Activated T-cell treated with anti-CD3 and anti-CD28 coated beads, Interleukin-2, amount 50 U/mL, for 24 hours (primary cell): ENCODE measurements at places on chromosomes 7 and 10.

DNA sequence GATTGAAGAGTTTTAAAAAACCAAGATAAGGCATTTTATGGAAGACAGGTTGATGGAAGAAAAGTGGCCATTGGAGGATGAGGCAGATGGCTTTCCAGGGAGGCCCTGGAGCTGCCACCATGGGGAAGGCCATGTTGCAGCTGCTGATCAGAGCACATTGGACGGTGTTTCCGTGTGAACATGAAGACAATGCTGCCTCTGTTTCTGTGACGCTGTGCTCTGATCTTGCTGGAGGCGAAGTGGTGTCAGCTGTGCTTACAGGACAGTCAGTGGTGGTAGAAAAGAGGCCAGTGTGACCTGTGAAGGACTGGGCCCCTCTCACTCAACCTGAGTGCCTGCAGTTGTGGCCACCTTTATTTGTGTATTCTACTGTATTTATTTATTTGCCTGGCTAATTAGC is 132.9 kb downstream of the FAM204A start:
- DNase-seq: no peak

- DNase-seq: no peak
Measured at GRCh38 chr7:44280636-44280992, 44.8 kb downstream of the CAMK2B start.

DNA sequence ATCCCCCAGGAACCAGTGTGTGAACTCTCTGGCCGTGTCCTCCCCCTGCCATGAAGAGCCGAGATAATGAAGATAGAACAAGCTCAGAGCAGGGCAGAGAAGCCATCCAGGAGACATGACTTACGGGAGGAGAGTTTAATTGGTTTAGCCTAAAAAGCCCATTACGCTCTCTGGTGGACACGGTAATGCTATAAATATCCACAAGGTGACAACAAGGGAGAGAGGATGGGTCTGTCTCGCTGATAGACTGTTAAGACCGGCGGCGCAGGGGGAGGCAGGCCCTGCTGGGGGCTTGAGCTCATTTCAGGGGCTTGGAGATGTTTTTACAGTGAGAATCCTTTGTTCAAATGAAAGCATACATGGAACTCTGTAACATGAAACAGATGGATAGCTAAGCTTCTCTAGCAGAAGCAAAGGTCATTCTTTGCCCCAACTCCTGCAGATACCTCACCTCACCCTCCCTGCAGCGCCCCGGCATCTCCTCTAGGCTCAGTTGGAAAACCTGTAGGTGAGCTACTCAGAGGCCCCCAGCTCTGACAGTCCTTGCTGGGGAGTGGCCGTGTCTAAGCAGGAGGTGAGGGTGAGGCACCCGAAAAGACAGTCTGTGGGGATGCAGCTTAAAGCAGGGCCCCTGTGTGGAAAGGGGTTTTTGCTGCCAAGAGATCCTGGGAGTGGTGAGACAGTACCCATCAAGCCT is 40.8 kb upstream of the LOXL4 start:
- no peak for DNase-seq

- DNase-seq: no peak
Measured at GRCh38 chr10:71850021-71850742, 869 bp downstream of the PSAP start.

DNA sequence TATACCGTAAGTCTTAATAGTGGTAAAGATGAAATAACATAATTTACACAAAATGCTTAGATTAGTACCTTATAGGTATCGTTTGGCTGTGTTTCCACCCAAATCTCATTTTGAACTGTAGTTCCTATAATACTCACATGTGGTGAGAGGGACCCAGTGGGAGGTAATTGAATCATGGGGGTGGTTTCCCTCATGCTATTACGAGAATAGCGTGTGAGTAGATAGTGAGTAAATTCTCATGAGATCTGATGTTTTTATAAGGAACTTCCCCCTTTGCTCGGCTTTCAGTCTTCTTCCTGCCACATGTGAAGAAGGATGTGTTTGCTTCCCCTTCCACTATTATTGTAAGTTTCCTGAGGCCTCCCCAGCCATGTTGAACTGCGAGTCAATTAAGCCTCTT is 426.3 kb upstream of the POT1 start:
- no peak for DNase-seq

DNA sequence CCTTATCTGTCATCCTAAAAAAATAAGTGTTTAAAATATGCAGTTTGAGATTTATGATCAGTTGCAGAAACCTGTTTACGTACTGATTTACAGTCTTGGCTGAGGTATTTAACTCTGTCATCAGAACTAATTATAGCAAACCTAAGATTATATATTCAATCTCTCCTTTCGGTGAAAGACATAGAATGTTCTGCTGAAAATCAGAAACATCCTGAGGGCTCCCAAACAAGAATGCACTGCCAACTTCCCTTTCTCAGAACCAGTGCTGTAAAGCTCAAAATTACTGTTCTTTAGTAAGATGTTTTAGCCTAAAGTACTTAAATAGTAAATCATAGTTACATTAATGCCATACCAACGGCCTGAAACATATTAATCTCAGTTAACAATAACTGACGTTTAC is 34.3 kb downstream of the FAM204A start:
- DNase-seq: no peak

DNA sequence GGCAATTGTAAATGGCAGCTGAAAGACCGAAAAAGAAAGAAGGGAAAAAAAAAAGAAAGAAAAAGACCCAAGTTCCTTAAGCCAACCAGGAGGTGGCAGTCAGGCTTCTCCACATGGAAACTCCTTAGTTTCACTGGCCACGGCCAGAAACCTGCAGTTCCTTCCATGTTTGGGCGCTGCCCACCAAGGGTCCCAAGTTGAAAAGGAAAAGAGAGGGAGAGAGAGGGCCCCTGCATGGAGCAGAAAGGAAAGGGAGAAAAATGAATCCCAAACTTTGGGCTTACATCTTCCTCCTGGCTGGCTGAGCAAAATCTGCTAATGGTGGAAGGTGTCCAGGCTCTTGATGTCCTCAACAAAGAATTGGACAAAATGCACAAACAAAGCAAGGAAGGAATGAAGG is 31.8 kb upstream of the ABCA13 start:
- no peak for DNase-seq

GRCh38 chr10:92278996-92279696 is 11.7 kb downstream of the CPEB3 start:
- no peak for DNase-seq

GRCh38 chr7:139044813-139045794 is 9.3 kb upstream of the ZC3HAV1L start:
- DNase-seq: no peak

GRCh38 chr7:141225916-141226618 is 152.2 kb downstream of the TMEM178B start:
- DNase-seq: no peak

- no peak for DNase-seq
Measured at GRCh38 chr7:104198673-104199278, 9.0 kb downstream of the ORC5 start.

DNA sequence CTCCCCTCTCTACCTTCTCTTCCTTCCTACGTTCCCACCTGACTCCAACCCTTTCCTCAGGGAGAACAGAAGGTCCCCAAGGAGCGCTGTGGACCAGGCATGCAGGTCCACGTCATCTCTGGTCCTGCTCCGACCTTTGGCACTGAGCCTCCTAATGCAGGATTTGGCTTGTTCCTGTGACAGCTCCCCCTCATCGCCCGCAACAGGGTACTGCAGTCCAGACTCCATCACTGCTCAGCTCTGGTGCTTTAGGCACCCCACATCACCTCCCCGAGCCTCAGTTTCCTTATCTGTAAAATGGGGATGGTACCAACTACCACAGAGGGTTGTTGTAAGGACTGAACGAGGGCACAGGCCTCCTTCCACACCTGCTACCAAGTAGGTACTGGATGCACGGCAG is 54.6 kb downstream of the FHIP2A start:
- DNase-seq: no peak

- DNase-seq: no peak
Measured at GRCh38 chr10:28332726-28333125, 29.9 kb upstream of the MPP7 start.

- DNase-seq: no peak
Measured at GRCh38 chr7:66167773-66168387, 37.3 kb upstream of the TPST1 start.

DNA sequence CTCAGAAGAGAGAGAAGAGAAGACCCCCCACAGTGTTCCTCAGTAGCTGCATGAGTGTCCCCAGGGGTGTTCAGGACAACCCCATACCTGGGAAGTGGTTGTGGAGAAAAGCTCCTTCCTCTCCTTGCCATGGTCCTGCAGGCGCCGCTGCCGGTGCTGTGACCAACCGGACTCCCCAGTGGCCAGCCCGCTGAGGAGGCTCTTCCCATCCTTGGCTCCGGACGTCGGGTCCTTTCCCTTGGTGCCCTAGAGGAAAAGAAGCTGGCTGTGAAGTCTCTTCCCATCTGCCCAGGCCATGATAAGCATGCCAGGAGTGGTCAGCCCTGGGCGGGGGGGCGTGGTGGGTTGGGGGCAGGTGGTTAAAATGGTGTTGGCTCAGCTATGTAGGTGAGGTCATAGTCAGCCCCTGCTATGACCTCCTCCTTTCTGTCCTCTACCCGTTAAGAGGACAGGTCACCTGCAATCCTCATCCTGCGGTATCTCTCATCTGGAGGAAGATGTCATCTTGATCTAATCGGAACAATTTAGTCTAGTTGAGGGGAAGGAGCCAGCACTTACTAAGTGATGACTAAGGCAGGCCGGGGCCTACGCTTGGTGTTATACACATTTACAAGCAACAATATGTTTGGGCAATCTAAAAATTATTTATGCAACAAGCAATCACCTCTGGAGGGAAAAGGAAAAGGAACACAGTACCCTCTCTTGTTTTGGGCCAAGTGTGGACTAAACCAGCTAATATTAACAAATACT is 13.2 kb downstream of the WDR91 start:
- DNase-seq: no peak

DNA sequence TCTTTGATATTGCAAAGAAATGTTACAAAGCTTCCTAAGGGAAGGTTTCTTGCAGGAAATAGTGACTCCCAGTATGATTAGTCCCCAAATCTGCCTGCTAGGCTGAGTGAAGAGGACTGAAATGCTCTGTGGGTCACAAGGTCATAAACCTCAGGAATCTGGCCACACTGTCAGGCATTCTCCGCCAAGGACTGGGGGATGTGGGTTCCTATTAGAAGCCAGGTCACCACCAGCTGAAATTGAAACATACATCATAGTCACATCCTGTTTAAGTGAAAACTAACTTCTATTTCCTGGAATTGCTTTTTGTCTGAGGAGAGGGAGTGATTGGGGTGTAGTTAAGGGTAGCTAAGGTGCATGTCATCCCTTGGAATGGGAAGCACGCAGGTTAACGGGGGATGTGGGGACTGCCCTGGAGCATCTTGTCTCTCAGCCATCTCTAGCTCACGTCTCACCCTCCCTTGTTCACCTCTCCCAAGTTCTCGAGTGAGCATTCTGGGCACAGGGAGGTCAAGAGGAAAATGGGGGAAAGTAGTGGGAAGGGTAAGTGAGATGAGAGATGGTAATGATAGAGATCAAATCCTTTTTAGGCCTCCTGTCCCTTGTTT is 12.0 kb upstream of the GSAP start:
- no peak for DNase-seq

- no peak for DNase-seq
Measured at GRCh38 chr10:131314799-131315198, 3.3 kb upstream of the TCERG1L start.

DNA sequence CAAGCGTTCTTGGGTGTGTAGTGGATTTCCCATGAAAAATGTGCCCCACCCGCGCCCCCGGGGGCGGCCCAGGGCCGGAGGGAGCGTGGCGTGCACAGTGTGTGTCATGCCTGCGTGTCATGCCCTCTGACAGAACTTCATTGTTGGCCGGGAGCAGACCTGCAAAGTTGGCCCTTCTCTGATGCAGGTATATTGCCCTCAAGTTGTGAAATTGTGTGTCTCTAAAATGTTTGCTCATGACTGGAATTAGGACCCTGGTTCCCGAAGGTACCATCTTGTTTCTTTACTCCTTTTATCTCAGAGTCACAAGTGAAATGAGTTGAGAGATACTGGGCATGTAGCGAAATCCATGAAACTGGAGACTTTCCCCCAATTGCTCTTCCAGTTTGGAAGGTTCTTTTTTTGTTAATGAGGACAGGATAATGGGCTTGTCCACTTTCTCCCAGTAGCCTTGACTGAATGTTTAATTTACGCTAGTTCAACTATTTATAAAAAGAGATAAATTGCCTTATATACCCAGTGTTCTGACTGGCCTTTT is 26.2 kb downstream of the ADK start:
- DNase-seq: no peak

DNA sequence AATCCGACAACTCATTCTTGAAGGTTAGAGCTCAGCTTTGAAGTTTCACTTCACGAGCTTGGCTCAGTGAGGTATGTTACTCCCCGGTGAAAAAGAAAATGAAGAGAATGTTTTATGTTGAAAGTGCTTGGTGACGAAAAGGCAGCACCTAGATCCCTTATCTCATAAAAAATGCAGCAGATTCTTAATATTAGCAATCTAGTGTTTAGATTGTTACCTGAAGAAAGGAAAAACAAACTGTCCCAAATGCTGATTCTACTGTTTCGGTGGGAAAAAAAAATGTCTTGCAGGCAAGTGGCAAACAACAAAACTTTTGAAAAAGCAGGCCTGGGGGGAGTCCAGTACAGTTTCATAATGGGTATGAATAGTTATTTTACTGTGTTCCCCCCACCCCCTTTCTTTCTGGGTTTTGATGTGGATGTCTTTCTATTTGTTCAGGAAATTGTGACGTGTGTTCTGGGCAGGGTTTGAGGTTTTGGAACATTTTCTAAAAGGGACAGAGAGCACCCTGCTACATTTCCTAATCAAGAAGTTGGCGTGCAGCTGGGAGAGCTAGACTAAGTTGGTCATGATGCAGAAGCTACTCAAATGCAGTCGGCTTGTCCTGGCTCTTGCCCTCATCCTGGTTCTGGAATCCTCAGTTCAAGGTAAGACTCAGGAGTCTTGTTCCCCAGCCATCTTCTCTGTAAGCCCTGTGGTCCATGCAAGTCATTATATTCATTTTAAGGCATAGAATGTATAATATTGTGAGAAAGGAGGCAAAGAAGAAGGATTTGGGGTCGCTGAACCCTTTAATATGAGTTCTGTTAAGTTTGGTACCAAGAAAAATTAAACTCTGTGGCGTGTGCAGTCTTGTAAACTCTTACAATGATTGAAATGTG is at the start of gene SRGN:
SRGN (plus strand) TSS at position 514 of the 881 bp plus-strand sequence; CDS start at position 569, 55 bp downstream.
- DNase-seq: peak; percentile 74

DNA sequence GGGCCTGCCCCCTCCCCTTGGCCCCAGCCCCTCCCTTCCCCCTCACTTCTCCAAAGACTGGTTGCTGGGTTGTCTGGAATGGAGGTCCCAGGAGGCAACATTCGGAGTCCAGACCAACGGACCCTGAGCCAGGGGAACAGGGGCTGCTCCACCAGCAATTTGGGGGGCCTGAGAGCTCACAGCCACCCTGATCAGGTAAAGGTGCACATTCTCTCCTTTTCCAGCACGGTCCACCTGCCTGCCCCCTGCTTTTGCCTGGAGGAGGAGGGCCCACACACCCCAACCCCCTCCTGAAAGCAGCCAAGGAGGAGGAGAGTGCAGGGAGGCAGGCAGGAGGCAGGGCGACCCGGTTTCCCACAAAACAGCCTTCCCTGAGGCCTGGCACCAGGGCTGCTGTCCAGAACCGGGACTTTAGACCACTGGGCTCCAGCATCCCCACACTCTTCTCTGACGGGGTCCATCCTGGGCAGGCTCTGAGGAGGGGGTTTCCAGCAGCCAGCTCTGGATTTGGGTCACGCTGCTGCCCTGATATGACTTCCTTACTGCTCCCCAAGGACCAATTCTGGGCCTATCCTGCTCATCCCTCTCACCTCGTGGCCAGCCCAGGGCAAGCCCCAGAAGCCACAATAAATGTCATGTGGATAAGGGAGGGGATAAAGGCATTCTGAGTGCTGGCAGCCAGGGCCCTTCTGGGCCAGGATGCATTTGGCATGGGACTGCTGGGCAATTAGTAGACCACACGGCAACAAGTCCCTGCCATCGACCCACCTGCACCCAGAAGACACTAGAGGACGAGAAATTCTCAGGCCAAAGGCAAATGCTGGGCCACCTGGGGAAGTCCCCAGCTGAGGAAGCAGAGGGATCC is 1.1 kb upstream of the CAMK2B start:
- no peak for DNase-seq
